ENCODE measurements at places on chromosomes 5 and 9.

GRCh38 chr9:80839821-80840675 lies 849.3 kb downstream of the TLE1 start:
- no peak for DNase-seq

GRCh38 chr5:180343110-180343830 lies 9.9 kb downstream of the GFPT2 start:
- DNase-seq, result peak; percentile 75

- no peak for DNase-seq
These were observed 93.8 kb downstream of the HSPA4 start for GRCh38 chr5:133145436-133146170.

DNA sequence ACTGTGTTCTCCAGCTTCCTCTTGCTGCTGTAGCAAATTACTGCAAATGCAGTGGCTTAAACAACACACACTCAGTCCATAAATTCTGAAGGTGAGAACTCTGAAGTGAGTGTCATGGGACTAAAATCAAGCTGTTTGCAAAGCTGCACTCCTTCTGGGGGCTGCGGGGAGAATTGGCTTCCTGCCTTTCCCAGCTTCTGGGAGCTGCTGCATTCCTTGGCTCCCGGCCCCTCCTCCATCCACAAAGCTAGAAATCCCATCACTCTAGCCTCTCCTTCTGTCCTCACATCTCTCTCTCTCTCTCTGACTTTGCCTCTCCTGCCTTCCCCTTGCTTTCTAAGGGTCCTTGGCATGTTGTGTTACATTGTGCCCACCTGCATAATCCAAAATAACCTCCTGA lies 14.2 kb upstream of the MED10 start:
- no peak for DNase-seq

DNA sequence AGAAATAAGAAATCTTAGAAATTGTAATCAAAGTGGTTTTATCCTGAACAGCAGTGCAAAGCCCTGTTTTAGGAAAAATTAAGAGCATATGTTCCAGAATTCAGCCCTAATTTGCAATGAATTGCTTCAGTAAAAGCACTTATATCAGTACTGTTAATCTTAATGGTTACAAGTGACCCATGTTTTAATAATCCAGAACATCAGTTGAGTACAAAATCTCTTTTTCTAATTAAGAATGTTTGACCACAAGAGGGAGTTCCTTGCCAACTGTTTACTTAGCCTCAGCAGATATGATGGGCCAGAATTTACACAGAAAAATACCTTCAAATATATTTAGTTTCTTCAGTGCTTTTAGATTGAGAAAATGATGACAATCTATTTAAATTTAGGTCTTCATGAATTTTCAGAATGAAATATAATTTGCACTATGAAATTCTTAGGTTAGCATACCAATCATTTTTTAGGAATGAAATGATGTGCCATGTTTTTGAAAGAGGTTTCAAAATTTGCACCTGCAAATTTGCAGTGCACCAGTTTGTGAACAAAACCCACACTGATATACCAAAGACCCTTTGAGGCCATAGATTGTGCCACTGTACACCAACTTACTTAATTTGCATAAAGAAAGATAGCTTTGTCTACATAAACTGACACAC lies 926.3 kb upstream of the ARRDC3 start:
- DNase-seq, result peak; percentile 38

DNA sequence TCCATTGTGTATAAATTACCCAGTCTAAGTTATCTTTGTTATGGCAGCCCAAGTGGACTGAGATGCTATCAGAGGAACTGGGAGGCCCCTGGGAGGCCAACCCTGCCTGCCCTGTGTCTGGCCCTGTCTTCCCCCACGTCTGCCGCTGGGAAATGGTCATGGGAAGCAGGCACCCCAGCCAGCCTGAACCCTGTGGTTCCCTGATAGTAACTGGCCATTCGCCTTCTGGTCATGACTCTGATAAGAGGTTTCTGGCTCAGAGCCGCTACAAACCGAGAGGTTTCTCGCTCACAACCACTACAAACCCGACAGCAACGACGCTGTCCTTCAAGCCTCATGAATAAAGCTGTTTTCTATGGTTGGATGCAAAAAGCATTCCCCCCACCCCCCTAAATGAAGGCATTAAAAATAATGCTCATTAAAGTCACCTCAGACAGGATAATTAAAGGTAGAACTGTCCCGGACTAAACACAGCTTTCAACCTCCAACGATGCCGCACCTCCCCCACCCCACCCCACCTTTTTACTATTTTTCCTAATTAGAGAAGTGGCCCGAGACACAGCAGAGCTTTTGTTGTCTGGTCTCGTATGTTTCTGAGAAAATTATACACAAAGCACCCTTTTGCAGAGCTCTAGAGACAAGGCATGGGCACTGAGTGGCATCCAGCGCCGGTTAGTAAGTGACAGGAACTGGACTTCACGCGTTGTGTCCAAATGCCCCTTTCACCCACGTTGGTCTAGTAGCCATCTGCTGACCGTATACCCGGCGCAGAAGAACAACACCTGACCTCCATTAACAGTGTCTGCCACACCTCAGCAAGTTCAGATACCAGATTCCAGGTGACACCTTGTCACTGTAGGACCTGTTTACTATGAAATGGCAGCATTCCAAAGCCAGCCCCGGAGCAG lies 140.8 kb downstream of the COL23A1 start:
- DNase-seq, result no peak

- DNase-seq, result peak; percentile 25
These were observed 27.7 kb downstream of the PPP3R2 start for GRCh38 chr9:101566904-101567724.

- no peak for DNase-seq
These were observed 38.6 kb upstream of the OLFM1 start for GRCh38 chr9:135048758-135049444.

DNA sequence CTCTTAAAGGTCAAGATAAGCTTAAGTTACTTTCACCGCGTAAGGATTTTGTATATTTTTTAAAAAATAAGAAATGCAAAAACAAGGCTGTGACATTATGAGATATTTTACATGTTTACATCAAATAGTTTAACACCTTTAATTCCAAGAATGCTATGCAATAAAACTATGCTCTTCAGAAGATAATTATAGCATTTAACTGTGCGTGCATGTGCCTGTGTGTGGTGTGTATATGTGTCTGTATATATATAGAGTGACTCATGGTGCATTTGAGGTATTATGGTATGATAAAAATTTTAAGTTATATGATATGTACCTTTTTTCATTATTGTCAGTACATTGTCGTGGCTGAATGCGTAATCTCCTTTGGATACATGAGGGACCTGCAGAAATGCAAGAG lies 539.3 kb downstream of the PDE4D start:
- DNase-seq, result no peak

Data from AG20443 (cell line).